ENCODE measurements at places on chromosomes 16 and 17. TPM values are rescaled to one million over a fixed set of nuclear protein-coding genes. Genes with fewer than 3 reads are reported as not detected.
A peak's percentile ranks its signal among the peaks of the same experiment; 100 is the strongest.

GRCh38 chr17:71237903-71238538, 882.8 kb upstream of the SOX9 start:
- DNase-seq = no peak

- no peak for DNase-seq
Observed at GRCh38 chr16:1766701-1767100, 4.6 kb downstream of the NME3 start.

DNA sequence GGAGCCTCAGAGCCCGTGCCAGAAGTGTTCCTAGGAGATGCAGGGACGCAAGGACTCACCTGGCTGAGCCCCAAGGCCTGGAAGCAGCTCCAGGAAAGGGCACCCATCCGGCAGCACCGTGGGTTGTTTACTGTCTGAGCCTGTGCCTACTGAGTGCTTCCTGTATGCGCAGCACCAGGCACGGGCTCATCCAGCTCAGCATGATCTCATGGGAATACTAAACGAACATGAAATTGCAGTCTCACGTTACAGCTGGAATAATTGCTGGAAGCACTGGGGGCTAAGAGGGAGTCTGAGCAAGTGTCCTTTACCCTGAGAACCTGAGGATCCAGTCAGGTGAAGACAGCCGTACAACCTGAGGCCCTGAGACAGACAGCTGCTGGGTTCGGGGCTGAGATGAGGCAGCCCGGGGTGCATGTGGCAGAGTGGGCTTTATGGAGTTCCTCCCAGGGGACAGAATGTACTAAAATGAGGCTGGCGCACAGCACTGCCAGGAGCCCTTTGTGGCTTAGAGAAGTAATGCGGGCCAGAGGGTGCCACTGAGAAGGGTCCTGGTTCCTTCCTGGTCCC, 5.4 kb downstream of the CTRL start:
- no peak for DNase-seq

DNA sequence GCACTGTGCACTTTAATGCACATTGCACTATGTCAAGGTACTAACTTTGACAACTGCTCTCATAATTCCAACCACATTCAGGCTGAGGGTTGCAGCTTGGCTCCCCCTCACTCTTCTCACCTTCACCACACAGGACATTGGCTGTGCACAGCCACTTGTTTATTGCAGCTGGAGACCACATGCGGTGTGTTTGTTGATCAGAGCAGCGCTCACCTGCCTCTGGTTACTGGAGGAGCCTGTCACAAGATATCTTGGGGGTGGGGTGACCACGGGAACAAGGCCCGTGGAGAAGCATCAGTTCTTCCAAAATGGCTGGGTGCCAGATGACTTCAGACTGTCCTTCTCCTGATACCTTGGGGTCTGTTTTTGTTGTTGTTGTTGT, 10.6 kb upstream of the CCL5 start:
- no peak for DNase-seq

- DNase-seq = no peak
Observed at GRCh38 chr16:24876231-24876630, 30.5 kb downstream of the SLC5A11 start.

- DNase-seq = no peak
Observed at GRCh38 chr17:30116345-30116660, 313 bp upstream of the NSRP1 start.

DNA sequence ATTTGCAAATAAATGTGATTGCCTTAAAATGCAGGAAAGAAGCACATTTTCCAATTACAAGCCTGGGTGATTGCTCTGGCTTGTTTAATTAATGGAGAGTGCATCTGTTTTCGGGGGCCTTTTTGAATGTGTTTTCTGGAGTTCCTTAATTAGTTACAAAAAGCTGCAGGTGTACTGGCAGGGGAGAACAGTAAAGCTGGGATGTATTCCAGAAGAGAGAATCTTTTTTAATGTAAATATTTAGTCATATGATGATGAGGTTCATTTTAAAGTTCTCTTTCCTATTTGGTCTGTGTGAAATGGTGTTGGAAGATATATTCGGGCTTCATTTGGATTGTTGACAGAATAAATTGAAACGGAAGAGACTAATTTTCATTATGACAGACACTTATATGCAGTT, 70.9 kb upstream of the N4BP1 start:
- DNase-seq = no peak

DNA sequence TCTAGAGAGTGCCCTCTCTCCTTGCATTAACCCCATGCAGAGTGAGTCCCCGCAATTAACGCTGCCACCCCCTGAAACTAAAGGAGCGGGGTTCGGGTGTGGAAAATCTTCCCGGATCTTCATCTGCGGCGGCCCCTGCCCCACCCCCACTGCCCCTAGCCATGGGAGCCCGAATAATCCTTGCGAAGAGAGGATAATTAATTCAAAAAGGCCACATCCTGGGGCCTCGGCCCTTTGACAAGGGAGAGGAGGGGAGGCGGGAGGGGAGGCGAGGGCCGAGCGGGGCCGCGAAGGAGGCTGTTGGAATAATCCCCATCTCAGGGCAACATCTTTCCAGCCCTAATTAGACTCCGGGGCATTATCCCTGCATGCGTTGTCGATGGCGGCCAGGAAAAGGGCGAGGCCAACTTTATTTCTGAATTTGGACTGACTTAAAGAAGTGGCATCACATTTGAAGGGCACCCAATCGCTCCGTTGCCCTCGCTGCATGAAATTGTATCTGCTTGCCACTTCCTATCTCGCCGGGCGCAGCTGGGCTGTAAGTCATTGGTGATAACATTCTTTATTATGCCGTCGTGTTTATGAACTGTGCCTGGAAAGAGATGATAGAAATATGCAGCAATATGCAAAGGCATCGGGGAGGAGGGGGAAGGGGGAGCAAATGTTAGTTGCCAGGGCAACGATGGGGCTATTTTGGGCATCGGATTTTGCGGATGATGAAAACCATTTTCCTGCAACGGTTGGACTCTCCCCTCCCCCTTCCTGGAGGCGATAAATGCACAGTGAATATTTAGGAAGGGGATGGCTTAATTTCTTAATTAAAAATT, 387.1 kb upstream of the TNRC6C start:
- no peak for DNase-seq

DNA sequence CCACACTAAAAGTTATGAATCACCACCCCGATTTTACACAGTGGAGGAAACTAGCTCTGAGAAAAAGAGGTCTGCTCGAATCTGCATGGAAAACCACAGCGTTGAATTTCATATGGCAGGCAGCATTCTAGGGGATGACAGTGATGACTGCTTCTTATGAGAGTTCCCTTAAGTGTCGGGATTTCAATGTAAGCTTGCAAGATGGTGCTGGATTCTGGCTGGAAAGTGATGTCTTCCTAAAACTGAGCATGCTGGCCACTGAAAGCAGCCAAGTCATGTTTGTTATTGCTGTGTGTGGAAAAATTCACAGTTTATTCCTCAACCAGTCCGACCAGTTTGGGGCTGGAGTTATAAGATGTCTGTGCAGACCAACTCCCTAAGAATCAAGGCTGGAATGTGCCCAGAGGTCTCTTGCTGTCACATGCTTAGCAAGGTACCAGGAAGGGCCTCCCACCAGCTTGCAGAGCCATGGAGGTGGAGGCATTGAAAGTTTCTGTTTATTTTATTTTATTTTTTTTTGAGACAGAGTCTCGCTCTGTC, 37.2 kb upstream of the GAN start:
- DNase-seq = no peak

The TNRC6A gene
- 8.3 TPM for polyA plus RNA-seq

DNA sequence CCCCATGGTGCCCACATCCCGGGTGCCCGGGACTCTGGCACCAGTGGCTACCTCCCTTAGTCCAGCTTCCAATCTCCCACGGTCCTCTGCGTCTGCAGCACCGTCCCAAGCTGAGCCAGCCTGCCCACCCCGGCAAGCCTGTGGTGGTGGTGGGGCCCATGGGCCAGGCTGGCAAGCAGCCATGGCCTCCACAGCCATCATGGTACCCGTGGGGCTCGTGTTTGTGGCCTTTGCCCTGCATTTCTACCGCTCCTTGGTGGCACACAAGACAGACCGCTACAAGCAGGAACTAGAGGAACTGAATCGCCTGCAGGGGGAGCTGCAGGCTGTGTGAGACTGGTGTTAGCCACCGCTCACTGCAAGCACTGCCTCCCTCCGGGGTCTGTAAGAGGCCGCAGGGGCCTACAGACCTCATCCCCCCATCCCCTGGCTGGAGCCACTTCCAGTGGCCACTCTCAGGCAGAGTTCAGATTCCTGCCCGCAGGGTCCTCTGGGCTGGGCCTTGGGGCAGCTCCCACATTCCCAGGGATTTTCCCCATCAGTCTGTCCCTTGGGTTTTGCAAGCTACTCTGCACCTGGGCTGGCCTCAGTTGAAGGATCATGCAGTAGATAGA, 3.9 kb upstream of the SETD1A start:
- DNase-seq = peak; percentile 53

The PRKCB gene
- 0.30 TPM for polyA plus RNA-seq

- no peak for DNase-seq
Observed at GRCh38 chr16:69703638-69704037, 22.7 kb downstream of the NQO1 start.

The SMIM22 gene
- not detected for polyA plus RNA-seq

- DNase-seq = no peak
Observed at GRCh38 chr16:62717026-62717425, 680.8 kb upstream of the CDH8 start.

DNA sequence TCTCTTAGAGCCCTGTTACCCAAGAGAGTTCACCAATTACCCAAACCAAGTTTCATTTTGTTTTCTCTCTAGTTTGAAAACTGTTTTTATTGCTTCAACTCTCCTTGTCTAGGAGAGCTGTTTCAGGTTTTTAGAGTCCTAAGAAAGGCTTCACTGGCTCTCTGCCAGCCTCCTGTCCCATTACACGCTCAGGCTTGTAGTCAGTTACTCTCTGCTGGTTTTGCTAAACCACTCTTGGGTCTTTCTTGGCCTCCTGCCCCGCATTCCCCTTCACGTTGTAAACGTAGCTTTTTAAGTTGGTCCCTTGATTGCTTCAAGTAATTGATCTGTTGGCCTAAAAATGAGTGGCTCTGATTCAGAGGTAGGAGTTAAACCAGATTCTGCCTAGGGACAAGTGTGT, 529.1 kb downstream of the MAF start:
- DNase-seq = no peak

DNA sequence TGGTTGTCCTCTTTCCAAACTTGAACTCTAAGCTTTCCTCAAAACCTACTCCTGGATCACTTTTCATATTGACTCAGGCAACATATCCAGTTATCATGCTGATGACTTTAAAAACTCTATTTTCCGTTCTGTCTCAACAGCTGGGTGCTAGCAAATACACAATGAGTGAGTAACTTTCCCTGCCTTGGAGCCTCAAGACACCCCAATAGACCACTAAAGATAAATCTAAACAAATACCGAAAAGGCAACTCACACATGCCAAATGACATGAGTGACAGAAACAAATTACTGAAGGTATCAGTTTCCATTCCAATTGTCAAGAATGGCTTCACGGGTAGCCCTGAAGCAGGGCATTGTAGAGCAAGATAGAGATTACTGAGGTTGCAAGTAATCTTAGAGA, 15.7 kb upstream of the TMEM101 start:
- no peak for DNase-seq

GRCh38 chr17:80585890-80586845, 41.5 kb downstream of the RPTOR start:
- no peak for DNase-seq

DNA sequence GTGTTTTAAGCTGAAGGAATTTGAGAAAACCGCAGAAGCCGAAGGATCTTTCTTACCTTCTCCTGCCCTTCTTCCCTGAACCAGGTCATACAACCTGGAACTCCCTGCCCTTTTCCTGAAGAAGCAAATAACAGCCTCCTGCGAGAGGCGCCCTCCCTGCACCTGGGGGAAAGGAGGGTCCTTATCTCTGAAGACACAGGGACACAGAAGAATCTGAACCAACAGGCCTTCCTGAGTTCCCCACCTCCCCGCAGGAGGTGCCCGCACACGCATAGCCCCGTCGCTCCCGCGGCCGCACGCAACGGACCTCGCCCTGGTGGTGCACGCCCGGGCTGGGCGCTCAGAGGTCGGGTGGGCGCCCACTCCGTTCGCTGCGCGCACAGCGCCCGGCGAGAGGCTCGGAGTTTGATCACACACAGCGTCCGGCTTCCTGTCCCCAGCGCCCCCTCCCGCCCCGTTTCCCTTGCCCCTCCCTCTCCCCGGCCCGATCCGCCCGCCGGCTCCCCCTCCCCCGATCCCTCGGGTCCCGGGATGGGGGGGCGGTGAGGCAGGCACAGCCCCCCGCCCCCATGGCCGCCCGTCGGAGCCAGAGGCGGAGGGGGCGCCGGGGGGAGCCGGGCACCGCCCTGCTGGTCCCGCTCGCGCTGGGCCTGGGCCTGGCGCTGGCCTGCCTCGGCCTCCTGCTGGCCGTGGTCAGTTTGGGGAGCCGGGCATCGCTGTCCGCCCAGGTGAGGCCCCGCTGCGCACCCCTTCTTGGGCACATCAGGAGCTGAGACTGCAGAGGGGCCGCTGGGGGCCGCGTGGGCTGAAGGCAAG, at the start of gene TNFSF12:
Gene TNFSF12 (plus strand): TSS at position 474 of the 816 bp plus-strand sequence. CDS start 96 bp downstream, at position 570.
- peak; percentile 83 for DNase-seq

DNA sequence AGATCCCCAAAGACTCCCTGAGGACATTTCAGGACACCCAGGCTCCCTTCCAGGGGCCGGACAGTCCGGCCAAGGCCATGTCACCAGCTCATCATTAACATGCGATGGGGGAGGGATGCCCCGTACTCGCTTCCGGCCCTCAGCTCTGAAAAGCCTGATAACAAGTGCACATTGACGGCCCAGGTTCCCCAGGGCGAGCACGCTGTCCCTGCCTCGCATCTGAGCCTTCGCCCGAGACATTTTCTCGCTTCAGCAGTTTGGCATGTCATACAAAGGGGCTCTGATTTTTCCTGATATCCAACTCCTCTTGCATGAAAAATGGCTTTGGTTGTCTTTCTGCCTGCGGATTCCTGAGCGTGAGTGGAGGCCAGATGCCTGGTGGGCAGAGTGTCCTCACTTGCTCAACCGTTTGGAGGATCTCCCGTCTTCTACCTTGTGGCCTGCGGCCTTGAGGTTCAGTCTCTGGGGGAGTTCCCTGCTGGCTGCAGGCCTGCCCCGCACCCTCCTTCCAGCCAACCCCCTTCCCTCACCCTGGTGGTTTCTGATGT, 14.1 kb downstream of the CACNG4 start:
- DNase-seq = peak; percentile 77

GRCh38 chr17:79469646-79470045, 141.2 kb downstream of the RBFOX3 start:
- no peak for DNase-seq

DNA sequence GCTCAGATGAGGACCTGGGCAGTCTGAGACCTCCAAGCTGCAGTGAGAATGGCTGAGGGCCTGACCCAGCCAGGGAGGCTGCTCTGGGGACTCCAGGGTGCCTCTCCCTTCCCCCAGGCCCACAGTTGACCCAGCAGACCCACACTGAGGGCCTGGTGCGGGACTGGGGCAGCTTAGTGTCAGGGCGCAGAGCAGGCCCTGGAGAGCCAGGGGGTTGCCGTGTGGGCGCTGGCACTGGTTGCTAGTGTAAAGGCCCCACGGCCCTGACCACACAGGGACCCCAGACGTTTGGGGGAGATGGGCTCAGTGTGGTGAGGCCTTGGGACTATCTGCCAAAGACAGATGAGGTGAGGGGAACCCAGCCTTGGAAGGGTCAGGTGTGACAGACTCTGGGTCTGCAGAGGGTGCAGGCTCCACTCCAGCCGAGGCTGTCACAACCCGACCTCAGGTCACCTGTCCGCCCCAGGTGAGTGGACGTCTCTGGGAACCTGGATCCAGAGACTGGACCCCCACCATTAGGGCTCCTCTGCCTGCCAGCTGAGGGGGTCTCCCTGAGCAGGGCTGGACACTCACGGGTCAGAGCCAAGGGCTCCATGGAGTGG, 50.8 kb upstream of the GNG13 start:
- DNase-seq = peak; percentile 2

All from heart right ventricle (tissue), 16 donors.